Stimulated activated CD4-positive, alpha-beta T cell treated with anti-CD3 and anti-CD28 coated beads, Interleukin-15, amount 100 ng/mL, for 48 hours (primary cell): ENCODE measurements at places on chromosomes 16 and 17.

- DNase-seq, result no peak
Measured at GRCh38 chr17:39261286-39261685, 35.5 kb upstream of the STAC2 start.

GRCh38 chr17:64384253-64385186 is 6.1 kb downstream of the PECAM1 start:
- DNase-seq, result no peak

GRCh38 chr16:77057161-77057774 is 133.7 kb upstream of the MON1B start:
- DNase-seq, result no peak

- DNase-seq, result no peak
Measured at GRCh38 chr16:4625560-4626159, 1.0 kb downstream of the MGRN1 start.

DNA sequence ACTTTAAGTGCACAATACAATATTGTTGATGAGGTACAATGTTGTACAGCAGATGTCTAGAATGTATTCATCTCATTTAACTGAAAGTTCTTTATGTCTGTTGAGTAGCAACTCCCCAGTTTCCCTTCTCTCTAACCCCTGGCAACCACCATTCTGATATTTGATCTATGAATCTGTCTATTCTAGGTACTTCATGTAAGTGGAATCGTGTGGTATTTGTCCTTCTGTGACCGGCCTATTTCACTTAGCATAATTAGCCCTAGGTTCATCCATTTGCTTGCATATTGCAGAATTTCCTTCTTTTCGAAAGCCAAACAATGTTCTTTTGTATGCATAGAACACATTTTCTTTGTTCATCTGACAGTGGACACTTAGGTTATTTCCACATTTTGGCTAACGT is 10.8 kb downstream of the RGS9 start:
- no peak for DNase-seq

GRCh38 chr16:49458243-49458642 is 84.6 kb downstream of the C16orf78 start:
- DNase-seq, result no peak

- DNase-seq, result no peak
Measured at GRCh38 chr17:49333804-49334203, 28.2 kb downstream of the ZNF652 start.

DNA sequence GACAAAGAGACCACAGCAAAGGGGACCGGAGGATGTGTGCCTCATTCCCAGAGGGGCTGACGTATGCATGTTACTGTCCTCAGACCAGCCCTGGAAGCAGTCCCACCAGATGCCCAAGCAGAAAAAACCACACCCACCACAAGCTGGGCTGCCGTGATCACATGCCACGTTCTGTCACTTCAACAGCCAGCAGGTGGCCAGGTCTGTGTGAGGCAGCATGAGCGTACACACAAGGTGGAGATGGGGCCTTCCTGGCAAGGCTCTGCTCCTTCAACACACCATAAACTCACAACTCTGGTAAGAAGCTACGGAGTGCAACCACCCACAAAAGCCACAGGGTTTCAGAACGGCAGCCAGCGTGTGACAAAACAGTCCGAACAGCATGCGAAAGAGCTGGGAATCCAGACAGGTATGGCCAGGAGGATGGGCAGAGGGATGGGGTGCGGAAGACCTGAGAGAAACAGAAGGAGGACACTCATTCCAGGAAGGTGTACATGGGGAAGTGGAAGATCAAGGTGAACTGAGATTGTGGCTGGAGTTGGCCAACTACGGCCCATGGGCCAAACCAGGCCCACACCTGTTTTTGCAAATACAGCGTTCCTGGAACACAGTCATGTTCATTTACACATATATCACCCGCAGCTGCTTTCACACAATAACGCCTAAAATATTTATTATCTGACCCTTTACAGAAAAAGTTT is 27.9 kb downstream of the MBTPS1 start:
- DNase-seq, result peak; percentile 47

- DNase-seq, result no peak
Measured at GRCh38 chr17:12790249-12791106, 1.2 kb downstream of the ARHGAP44 start.

DNA sequence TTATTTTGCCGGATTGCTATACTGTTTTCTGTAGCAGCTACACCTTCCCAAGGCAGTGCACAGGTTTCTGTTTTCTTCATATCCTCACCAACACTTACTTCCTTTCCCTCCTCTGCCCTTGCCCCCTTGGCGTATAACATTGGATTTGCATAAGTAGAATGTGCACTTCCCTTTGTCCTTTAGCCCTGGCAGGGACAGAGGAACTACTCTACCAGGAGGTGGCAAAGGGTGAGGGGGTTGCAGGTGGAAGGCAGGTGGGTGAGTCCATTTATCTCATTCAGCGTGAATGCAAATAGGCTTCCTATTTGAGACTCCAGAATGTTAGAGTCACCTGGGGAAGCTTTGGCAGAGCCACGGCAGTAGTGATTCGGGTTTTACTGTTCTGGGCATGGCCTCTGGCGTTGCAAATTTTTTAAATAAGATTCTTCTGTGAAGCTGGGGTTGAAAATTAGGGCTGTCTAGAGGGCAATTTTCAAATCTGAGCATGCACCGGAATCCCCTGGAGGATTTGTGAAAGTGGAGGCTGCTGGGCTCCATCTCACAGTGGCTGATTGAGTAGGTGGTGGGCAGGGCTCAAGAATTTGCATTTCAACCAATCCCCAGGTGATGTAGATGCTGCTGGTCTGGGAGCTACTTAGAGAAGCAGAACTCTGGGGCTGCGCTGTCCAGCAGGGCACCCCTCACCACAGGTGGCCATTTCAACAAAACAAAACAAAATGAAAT is 84.7 kb downstream of the PLCG2 start:
- no peak for DNase-seq

- DNase-seq, result no peak
Measured at GRCh38 chr17:72411124-72411563, 290.3 kb downstream of the SOX9 start.

DNA sequence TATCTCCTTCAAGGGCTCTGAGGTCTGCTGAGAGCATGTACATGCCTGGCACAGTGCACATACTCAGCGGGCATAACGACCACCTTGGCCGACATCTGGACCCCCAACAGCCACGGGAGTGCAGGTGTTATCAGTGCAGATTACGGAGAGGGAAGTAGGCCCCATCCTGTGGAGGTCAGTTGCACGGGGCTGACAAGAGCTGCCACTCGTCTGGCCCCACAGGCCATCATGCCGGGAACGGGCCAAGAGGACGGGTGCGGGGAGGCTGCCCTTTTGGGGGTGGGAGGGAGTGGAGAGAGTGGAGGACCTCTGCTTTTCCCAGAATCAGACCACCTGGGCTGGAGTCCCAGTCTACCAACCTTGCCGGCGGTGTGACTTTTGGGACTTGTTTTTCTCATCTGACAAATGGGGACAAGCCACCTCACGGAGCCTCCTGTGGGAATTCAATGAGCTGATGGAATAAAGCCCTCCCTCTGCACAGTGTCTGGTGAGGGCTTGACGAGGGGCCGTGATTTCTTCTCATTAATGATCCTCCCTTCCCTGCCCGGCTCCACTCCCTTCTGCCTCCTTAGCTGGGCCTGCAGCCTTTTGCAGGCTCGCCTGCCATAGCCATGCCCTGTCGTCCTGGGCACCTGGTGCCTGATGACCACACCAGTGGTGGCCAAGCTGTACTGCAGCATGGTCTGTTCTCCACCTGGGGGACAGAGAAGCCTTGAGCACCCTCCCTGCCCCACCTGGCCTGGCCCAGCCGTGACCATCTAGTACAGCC is 4.6 kb downstream of the PRSS33 start:
- no peak for DNase-seq

GRCh38 chr17:50154604-50155003 is 4.1 kb upstream of the PPP1R9B start:
- no peak for DNase-seq

DNA sequence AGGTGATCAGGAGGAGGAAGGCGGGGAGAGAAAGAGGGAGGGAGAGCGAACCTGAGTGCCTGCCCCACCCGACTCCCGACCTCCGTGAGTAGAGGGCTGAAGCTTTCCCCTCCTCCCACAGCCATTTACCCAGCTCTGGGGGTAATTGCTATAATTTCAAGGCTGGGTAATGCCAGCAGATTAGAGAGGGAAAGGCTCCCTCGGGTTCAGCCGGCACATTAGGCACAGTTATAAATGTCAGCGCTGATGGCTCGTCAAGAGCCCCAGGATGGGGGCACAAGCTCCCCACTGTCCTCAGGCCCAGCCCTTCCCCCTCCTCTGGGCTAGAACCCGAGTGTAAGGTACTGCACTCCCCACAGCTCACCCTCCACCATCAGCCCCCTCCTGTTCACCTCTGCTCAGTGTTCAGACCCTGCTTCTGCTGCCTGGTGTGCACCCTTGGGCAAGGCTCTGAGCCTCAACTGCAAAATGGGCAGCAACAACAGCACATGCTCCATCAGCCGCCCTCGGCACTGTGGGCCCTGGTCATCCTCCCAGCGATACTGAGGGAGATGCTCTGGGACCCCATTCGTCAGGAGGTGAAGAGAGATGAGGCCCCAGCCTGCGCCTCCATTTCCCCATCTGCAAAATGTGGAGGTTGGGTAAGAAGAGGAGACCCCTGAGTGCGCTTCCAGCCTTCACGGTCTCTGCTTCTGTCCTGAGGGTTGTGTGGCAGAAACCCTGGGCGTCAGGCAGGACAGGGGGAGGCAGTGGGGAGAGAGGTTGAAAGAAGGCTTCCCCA is 77.2 kb downstream of the NT5M start:
- DNase-seq, result no peak
